Neural crest cell (in vitro differentiated cells): ENCODE measurements at places on chromosomes 3 and 15. TPM values are rescaled to one million over a fixed set of nuclear protein-coding genes. Genes with fewer than 3 reads are reported as not detected.

Gene PLA2G4B
- 5.7 and 8.5 TPM in 2 replicates for total RNA-seq

Gene SLC22A14
- total RNA-seq: not detected in 2 replicates

DNA sequence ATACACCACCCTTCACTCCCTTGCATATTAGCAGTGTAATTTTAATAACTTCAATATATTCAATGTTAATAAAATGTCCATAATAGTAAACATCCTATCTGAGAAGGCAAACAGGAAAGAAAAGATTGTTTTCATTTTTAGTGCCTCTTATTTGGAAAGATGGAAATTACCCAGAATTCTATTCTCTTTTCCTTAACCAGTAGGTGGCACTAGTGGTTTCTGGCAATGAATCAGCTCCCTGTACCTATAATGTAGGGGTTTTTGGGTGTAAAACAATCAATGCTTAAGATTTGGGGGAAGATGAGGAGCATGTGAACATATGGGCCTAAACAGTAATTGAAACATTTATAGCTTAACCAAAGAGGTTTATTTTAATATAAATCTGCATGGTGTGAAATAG lies 5.7 kb upstream of the SEMA6D start:
- DNase-seq: no peak

Gene MKRN2OS
- not detected in 2 replicates for total RNA-seq

- no peak for DNase-seq
These were observed 246.6 kb downstream of the KCNH8 start for GRCh38 chr3:19394946-19395345.

DNA sequence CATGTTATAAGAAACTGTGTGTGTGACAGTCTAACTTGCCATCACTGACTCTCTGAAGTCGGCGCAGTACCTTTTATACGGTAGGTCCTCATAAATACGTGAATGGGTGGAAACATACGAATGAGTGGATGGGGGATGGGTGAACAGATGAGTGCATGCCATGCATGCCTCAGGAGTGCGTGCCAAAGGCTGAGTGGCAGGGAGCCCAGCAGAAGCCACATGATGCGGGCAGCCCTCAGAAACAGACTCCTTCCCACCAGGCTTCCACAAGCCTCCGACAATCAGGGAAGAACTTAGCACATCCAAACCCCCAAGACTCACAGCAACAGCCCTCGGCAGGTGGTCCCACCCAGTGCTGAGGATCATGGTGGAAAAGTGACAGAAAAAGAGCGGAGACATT lies 16.7 kb downstream of the HCN4 start:
- no peak for DNase-seq

GRCh38 chr15:99409097-99409473 lies 156.7 kb upstream of the MEF2A start:
- no peak for DNase-seq

- no peak for DNase-seq
These were observed 61.1 kb downstream of the MLH1 start for GRCh38 chr3:37054370-37054769.

DNA sequence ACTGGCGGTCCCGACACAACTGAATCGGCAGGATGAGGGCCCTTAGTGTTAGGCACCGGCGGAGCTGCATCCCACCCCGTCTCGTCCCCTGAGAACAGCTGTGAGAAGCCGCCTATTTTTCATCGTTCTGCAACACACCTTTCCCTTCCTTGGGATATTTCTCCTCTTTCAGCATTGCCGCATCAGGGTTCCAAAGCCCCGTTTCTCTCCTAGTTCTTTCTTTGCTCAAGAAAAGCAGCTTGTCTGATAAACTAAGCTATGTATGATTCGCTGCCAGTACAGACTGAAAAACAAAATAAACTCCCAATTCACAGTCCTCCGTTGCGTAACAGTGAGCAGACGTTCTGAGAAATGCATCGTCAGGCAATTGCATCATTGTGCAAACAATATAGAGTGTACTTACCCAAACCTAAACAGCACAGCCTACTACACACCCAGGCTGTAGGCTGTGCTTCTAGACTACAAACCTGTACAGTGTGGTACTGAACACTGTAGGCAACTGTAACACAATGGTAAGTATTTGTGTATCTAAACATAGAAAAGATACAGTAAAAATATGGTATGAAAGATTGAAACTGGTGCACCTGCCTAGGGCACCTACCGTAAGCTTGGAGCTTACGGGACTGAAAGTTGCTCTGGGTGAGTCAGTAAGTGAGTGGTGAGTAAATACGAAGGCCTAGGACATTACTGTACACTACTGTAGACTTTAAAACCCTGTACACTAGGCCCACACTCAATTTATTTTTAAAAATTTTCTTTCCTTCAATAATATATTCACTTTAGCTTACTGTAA lies 8.9 kb upstream of the ADAMTS17 start:
- no peak for DNase-seq

DNA sequence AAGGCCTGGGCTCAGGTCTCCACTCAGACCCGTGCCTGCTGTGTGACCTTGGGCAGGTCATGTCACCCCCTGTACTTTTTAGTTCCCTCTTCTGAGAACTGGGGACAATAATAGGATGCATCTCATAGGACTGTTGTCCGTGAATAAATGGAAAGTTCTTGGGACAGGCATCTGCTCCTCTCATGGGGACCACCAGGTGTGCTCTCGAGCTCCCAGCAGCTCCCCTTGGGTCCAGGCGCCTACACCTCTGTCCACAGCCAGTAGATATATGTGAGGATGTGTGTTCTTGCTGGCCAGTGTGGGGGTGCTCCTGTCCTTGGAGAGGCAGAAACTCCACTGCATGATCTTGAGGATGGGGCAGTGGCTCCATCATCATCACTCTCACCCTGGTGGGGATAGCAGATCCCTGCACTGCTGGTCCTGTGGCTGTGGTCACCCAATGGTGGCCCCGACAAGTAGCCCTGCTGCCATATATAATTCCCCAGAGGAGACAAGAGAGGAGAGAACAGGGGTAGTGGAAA lies 257.6 kb upstream of the TLE3 start:
- no peak for DNase-seq

- no peak for DNase-seq
These were observed 31.9 kb upstream of the IREB2 start for GRCh38 chr15:78406016-78406585.

DNA sequence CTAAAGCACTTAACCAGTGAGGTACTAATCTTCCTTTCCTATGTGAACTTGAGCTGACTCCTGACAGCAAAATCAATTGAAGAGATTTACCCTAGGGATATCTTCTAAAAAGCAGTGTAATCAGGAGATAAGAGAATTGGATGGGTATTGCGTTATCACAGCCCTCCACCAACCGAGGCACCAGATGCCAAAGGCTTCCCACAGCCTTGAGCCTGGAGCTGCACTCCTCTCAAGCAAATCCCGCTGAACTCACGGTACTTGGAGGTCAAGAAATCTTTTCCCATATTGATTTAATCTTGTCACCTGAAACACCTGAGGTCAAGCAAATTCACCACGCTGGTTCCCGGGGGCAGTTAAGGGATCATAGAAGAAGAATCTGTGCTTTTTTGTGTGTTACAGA lies 346.8 kb downstream of the TBL1XR1 start:
- no peak for DNase-seq

Gene RTP3
- not detected in 2 replicates for total RNA-seq

GRCh38 chr15:56948764-56949101 lies 30.3 kb downstream of the TCF12 start:
- no peak for DNase-seq

DNA sequence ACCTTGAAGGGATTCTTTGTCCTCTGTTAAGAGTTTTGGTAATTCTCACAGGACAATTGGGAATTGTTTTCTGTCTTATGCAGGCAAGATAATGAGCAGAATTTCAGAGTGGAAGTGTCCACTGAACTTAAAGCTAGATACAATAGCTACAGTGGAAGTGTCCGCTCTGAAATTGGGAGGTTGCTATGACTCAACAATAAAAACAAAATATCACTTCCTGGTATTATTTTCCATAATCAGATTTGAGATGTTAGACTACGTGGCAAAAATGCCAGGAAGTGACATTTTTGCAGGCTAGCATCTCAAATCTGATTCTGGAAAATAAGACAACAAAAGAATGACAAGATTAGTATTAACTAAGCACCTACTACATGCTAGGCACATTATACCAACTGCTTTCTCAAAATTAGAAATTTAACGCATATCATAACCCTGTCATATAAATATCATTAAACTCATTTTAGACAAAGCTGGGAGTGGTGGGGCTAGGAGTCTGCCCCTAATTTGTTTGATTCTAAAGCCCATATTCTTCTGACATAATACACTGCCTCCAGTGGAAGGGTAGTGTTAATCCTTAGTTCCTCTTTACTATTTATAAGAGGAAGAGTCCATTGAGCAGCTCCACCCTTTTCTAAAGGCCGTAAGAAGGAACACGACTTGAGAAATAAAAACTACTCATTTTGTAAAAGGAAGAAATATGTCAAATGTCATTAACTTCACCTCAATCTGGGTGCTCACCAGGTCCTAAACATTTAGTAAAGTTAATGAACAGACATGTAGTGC lies 266.9 kb upstream of the STT3B start:
- DNase-seq: no peak

DNA sequence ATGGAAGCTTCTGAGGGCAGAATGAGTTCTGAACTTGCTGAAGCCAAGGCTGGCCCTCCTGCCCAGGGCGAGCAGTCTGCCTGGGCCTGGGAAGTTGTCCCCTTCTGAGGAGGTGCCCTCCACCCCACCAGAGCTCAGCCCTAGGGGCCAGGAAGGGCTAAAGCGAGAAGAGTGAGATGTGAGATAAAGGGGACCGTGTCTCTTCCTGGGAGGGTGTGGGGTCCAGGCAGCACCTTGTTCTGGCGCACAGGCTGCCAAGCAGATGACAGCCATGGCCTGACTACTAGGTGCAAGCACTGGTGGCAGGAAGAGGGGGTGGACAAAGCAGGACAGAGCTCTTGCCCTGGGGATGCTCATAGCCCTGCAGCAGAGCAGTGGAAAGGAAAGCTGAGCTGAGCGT lies 3.7 kb downstream of the PAK6 start:
- DNase-seq: no peak

Gene PARP9
- total RNA-seq: 2.8 and 3.0 TPM in 2 replicates

GRCh38 chr3:176581589-176581988 lies 615.7 kb downstream of the TBL1XR1 start:
- no peak for DNase-seq

- DNase-seq: no peak
These were observed 314.2 kb downstream of the ZNF385D start for GRCh38 chr3:21436835-21437234.

DNA sequence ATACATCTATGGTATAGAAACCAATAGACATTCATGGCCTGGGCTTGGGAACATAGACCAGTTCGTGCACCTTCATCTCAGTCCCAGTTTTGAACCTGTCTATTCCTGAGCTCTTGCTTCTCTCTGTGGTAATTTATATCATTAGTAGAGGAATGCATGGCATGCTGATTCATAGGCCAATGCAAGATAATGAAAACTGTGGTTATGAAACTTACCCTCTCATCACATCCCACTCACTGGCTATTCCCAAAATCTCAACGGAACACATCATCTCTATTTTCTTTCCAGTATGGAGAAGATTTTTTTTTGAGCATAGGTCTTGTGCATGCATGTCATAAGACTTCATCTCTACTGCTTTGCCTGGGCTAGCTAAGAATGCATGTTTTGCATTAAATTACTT lies 18.7 kb upstream of the P2RY12 start:
- no peak for DNase-seq

Gene ASB14
- not detected in 2 replicates for total RNA-seq
